Caco-2 (cell line): ENCODE measurements at places on chromosomes 4 and X.

GRCh38 chr4:168560184-168561180 is 63.6 kb downstream of the PALLD start:
- DNase-seq, result no peak

- DNase-seq, result no peak
Observed at GRCh38 chr4:40820101-40820500, 70.3 kb downstream of the NSUN7 start.

- DNase-seq, result no peak
Observed at GRCh38 chr4:98728433-98728832, 70.0 kb upstream of the TSPAN5 start.

GRCh38 chr4:3291411-3291968 is 1.3 kb upstream of the RGS12 start:
- DNase-seq, result peak; percentile 58

DNA sequence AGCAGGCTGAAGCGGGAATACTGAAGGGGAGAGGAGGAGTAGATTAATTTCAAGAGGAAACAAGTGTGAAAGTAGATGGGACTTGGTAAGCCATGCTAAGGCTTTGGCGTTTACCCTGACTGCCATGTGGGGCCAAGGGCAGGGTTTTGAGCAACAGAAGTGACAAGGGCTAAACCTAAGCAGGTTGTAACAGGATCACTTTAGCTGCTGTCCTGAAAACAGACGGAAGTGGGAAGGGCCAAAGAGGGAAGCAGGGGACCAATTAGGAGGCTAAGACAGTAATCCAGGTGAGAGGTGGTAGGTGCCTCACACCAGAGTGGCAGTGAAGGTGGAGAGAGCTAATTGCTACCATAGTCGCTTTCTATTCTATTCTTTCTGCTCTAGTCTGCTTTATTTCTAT is 166.5 kb downstream of the PJA1 start:
- no peak for DNase-seq

DNA sequence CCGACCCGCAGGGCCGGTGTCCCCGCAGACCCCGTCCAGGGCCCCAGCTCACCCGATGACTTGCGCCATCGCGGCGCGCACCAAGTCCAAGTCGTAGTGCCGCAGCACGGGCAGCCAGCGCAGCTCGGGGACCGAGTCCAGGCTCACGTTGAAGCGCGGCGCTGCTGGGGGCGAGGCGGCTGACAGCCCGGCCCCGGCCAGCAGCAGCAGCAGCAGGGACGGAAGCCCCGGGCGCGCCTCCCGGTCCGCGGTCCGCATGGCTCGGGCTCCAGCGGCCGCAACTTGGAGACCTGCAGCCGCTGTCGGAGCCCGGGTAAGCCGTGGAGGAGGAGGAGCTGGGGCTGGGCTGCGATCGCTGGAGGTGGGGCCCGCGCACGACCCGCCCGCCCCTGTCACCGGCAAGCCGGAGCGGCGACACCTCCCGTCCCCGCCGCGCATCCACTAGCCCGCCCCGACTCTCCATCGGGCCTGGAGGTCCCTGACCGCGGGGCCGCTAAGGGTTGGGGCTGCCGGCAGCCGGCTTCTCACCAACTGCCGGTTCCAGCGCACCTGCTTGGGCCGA is at the start of gene NAAA:
Gene NAAA, minus strand, starts transcription at position 322 of the 562 bp plus-strand sequence. Its CDS starts 64 bp downstream, at position 258.
- peak; percentile 72 for DNase-seq

DNA sequence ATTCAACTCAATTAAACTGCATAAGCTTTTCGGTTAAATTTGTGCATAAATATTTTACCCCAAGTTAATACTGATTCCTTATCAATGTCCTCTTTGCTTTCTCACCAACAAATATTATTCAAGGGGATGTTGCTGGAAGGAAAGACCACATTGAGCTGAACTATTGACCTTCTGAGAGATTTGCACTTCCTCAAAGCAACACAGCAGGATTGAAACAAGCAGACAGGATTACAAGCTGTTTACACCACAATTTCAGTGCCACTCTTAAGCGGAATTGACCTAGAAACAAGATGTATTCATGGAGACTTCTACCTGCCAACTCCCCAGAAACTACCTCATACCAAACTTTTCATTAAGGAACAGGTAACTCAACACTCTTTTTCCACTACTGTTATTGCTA is 96.5 kb upstream of the DUSP21 start:
- no peak for DNase-seq

DNA sequence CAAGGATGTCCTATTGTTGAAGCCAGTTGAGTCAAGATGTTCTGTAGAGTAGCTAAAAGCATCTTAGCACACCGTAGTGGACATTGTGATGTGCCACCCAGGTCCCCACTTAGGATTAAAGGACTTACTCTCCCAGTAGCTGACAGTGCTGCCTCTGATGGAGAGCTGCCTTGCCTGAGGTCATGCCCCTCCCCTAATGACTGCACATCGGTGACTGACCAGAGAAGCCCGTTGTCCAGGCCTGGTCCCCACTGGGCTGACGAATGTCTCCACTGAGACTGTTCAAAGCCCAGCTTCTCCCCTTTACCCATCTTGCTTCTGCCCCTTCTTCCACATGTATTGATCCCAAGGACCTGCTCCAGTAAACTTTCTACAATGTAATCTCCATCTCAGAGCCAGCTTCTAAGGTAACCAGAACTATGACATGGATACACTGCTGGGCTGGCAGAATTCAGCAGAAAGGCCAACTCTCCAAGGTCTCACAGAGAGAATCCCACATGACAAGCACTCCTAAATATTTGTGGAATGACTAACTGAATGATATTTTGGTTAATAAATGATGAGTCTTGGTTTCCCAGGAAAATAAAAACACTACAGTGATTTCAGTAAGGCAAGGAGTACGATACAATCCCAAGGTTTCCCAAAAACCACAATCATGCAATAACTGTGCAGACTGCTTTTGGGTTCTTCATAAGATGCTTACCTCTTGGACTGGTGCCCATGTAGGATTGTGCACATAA is 82.4 kb upstream of the TMEM150C start:
- no peak for DNase-seq

- no peak for DNase-seq
Observed at GRCh38 chr4:177687117-177687516, 244.9 kb upstream of the AGA start.

GRCh38 chr4:81523672-81524327 is 52.1 kb upstream of the RASGEF1B start:
- no peak for DNase-seq

GRCh38 chrX:70289168-70289792 is 447 bp downstream of the PDZD11 start:
- no peak for DNase-seq
